ENCODE measurements at places on chromosomes 13 and 19.

DNA sequence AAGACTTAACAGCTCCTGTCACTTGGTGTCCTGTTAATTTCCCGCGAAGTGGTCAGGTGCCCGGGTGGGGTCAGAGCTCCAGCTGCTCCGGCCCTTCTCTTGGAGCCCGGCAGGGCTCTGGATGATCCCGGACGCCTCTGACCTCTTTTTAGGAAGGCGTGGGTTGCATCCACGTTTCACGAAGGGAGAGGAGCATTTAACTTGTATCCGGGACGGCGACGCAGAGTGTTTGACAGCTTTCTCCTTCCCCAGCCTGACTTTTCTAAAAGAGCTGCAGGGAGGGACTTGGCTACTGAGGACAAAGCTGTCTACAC is 656 bp downstream of the ZNF155 start:
- DNase-seq, result peak; percentile 7

DNA sequence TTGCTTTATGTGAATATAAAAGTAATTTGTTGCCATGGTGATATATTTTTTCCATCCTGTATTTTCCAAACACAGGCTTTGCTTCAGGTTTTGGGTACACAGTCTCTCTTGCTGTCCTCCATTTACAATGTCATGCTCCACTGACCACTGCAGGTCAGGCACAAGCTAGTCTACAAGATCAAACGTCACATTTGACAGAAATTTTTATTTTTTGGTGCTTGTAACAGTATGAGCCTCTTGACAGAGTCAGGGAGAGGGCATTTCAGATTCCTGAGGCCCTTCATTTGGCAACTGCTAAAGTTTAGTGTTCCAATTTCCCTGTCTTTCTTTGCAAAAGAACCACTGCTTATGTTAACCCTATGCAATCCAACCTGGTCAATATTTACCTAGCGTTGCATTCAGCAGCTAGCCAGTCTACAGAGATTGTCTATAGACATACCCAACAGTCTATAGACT is 175.0 kb downstream of the RFC3 start:
- DNase-seq, result no peak

GRCh38 chr19:55624109-55625003 is at the start of gene ZNF784:
Gene ZNF784, minus strand, starts transcription at chr19:55624566. Its CDS starts 5 bp downstream, at chr19:55624561.
- DNase-seq, result peak; percentile 97

DNA sequence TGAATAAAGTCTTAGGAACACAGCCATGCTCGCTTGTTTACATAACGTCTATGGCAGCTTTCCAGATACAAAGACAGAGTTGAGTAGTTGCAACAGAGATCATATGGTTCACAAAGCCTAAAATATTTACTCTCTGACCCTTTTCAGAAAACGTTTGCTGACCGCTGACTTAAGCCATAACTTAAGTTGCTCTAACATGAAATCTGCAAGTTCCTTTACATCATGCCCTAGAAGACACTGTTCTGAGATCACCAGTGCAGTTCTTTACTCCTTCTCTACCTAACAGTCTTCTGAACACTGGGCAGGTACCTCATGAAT is 166.4 kb downstream of the DCLK1 start:
- DNase-seq, result no peak

DNA sequence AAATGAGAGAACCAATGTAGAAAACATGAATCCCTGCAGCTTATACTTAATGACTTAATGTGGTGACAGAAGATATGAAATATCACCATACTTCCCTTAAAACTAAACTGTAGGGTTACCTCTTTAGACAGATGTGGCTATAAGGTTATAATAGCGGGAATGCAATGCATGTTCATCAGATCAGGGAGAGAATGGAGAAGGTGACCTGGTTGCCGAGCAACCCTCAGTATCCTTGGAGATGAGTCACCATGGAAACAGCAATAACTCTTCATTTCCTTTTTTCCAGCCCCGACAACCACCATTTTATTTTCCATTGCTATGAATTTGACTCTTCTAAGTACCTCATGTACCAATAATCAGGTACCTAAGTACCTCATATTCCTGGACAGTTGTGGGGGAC is 28.0 kb upstream of the ZNF835 start:
- no peak for DNase-seq

GRCh38 chr13:101453784-101454201 is 1.3 kb downstream of the ITGBL1 start:
- DNase-seq, result no peak

- no peak for DNase-seq
These were observed 6.5 kb upstream of the USF2 start for GRCh38 chr19:35262101-35262761.

GRCh38 chr13:75985132-75985531 is 349.0 kb downstream of the LMO7 start:
- DNase-seq, result no peak

DNA sequence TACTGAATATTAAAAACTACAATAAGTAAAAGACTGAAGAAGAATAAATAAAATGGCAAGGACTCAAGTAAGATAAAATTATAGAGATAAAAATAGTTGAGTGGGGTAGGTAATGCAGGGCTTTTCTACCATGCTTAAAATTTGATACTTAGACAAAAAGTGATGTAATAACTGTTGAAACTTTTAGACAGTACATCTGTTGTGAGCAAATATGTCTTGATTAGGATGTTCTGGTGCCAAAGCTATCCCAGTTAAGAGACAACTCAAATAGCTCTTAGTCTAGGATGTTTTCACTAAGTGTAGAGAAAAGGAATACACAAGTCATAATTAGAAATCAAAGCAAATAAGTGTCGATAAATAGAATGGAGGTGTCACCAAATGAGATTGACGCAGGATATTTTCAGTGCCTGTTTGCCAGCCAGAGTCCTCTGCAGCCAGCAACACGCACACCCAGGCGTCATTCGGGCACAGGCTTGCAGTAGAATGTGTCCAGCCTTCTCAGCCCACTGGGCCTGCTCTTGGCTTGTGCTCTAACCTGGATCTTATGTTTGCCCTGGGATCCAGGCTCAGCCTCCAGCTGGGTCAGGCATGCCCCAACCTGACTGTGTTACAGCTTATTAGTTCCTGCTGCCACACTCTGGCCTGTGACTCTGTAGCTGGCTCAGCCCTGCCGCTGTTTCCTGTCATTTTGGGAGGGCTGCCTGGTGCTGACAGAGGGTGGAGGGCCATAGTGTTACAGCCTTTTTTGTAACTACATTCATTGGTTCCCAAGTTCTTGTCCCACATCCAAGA is 766.2 kb downstream of the PCDH17 start:
- no peak for DNase-seq

- DNase-seq, result peak; percentile 94
These were observed 989 bp upstream of the SSC5D start for GRCh38 chr19:55486971-55487923.

DNA sequence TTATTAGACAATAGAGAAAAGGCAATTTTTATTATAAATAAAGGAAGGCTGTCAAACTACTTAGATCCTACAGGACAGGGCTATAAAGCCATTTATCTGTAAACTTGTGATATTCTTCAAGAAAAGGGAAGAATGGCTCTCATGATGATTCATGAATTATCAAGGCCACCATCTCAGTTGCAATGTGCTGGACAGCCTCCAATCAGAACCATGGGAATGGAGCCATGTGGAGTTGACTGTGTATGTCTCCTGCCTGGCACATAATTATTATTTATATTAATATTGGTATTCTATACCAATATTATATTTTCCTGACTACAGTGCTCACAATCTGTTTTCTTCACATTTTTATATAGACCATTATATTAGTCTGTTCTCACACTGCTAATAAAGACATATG is 560.5 kb upstream of the MIR17HG start:
- DNase-seq, result no peak

- DNase-seq, result no peak
These were observed 27.6 kb upstream of the SIN3B start for GRCh38 chr19:16801600-16802013.

GRCh38 chr13:113888701-113889330 is 24.9 kb upstream of the GAS6 start:
- DNase-seq, result no peak

DNA sequence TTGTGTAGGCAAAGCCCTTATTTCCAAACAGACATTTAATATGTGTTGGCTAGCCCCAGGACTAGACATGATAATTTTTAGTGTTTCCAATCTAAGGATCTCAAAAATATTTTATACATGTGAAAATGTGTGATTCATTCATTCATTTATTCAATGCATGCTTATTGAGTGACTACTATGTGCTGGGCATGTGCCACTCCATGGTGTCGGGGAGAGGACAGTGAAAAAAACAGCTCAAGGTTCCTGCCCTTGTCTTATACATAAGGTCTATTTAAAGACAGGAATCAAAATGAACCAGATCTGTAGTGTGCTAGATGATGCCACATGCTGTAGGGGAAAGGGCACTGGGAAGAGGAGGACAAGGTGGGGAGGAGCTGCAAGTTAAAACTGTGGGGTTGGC is 36.5 kb downstream of the GJA3 start:
- no peak for DNase-seq

DNA sequence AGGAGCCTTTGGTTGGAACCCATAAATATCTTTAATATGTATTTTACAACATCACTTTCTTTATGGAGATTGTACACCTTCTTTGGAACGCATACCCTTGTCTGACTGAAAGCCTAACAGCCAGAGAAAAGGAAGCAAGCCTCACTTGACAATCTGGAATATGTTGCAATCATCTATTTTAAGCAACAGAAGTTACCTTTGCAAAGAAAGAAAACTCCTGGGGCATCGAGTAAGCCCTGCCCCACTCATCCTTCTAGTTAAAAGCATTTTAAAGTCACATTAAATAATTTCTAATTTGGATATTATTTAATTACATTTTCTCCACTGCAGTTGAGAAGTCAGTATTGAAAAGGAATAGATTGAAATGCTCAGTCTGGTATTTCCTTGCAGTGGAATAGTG is 542.7 kb downstream of the MYO16 start:
- no peak for DNase-seq
